ENCODE measurements at places on chromosomes 7 and 10. TPM values are rescaled to one million over a fixed set of nuclear protein-coding genes. Genes with fewer than 3 reads are reported as not detected.

UCN3 gene
- not detected for total RNA-seq

CELF2 gene
- 154 TPM for total RNA-seq

EGR2 gene
- 87.8 TPM for total RNA-seq

CHST3 gene
- 0.07 TPM for total RNA-seq

CLDN3 gene
- total RNA-seq: not detected

GTPBP4 gene
- total RNA-seq: 156 TPM
